ENCODE measurements at places on chromosomes 16 and 17.
A peak's percentile ranks its signal among the peaks of the same experiment; 100 is the strongest.

DNA sequence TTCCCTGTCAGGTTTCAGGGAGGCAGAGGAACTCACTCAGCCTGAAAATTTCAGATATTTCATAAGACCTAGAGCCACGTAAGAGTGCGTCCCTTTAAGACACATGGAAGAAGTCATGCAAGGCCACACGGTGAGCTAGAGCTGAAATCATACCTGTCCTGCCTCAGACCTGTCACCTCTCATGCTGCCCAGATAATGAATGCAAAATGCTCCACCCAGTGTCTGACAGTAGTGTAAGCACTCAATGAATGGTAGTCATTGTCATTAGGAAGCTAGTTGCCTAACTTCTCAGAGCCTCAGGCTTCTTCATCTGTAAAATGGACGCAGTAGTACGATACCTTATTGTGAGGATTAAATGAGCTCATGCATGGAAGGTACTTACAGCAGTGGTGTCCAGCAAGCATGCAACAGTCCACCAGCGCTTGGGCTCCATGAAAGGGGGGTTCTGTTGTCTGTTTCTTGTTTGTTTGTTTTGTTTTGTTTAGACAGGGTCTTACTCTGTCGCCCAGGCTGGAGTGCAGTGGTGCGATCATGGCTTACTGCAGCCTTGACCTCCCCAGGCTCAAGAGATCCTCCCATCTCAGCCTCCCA lies 60.7 kb downstream of the WSB1 start:
- DNase-seq, result no peak

DNA sequence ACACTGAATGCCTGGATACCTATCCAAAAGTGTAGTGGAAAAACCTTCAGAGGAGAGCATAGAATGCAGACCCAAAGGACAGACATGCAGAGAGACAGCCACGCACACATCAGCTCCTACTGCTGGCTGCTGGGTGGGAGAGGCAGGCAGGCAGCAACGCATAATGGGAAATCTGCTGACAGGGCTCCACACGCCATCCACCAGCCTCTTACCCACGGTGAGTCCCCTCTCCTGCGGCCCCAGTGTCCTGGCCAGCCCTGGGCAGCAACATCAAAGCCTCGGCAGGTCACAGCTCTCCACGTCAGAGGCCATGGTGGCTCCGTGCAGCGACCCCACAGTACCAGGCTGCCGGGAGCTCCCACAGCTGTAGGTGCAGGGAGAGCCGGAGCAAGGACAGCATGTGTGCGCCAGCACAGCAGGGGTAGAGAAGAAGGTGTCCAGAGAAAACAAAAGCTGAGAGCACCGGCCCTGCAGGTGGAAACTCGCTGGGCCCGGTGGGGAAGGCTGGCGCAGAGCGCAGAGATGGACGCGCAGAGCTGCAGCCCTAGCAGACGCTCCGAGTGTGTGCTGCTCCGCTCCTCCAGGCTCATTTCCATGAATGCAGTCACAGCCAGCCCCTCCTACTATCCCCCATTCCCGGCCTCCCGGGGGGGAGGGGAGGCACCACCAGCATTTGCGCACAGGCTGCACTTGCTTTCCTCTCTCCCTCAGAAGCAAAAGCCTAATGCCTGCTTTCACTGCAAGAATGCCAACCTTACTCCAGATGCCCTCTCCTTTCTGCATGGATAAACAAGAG lies 58.9 kb downstream of the CYTH1 start:
- no peak for DNase-seq

DNA sequence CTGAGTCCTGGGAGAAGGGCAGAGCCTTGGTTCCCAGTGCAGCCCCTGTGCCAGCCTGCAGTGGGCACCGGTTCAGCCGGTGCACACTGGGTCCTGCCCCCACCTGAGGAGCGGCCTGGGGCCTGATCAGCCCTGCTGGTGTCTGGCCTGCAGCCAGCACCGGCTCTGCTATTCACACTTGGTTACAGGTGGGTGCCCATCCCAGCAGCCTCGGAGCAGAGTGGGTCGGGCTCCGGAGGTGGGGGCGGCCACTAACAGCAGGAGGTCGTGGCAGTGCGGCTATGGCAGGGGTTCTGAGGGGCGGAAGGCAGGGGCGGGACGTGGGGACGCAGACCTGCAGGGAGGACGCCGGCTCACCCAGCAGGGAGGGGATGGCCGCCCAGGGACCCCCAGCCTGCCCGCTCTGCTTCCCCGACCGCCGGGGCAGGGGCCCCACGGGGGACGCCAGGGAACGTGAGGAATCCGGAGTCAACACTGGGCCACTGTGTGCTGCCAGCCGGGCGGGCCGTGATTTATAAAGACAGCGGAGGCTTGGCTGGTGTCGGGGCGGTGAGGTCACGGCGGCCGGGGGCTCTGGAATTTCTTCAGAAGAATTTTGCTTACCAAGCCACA lies 20.3 kb downstream of the METRNL start:
- DNase-seq, result no peak

DNA sequence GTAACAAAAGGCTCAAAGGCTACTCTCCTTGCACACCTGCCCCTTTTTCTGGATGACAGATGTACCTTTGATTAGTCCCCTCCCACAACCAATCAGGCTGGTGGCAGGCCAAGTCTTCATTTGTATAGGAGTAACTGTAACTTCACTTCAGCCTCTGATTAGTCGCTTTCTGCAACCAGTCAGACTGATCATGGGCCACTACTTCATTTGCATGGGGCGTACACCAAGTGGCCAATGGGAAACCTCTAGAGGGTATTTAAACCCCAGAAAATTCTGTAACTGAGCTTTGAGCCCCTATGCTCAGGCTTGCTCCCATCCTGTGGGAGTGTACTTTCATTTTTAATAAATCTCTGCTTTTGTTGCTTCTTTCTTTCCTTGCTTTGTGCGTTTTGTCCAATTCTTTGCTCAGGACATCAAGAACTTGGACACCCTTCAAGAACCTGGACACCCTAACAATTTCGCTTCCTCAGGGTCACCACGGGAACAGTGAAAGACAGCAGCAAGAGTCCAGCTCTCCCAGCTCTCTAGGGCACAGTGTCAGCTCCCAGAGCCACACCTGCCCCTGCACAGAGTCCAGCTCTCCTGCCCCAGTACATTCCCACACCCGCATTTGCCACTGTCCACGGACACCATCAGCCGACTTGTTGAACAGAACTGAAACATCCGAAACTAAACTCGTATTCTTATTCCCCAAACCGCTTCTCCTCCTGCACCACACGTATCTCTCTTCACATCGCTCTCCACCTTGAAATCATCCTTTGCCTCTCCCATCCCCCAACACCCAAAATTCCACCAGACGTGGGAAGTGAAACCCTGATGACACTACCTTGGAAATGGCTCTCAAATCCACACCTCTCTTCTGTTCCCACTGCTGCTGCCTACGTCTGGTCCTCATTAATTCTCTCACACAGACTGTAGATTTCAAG lies 53.4 kb downstream of the ABCC12 start:
- DNase-seq, result no peak

GRCh38 chr17:9071016-9071415 lies 49.7 kb downstream of the NTN1 start:
- DNase-seq, result no peak

- no peak for DNase-seq
Observed at GRCh38 chr16:79933603-79934002, 333.1 kb upstream of the MAF start.

DNA sequence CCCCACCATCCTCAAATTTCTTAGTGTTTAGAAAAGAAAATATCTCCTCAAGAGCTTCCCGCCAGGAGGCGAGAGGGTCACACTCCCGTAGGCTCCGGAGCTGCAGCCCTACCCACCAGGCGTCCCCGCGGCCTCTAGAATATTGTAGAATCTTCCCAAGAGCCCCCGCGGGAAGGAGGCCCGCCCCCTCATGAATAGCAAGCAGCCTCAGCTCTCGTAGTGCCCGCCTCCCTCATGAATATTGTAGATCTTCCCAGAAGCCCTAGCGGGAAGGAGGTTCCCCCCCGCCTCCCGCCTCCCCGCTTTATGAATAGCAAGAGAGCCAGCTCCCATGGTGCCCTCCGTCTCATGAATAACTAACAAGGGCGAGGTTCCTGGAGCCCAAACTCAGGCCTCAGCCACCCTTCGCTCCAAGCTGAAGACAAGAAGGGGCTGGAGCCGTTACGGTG lies at the start of gene FBXO47:
FBXO47 (minus strand) TSS at position 114 of the 449 bp plus-strand sequence. CDS start 4,378 bp downstream, outside the sequence.
- DNase-seq, result peak; percentile 65

DNA sequence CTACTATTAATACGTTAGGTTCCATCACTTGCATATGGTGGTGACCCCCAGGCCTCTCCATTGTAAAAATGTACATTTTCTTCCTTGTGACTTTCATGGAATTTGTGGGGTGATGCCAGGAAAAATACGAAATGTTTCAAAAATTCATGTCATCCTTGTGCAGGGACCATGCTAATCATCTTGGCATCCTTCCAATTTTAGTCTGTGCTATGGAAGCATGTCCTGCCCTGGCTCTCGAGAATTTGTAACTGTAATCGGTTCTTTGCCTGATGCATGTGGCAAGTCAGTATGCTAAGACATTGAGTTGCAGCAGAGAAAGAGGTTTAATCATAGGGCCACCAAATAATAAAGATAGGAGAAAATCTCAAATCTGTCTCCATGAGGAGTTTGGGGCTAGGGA lies 14.3 kb upstream of the GINS3 start:
- no peak for DNase-seq

- DNase-seq, result peak; percentile 57
Observed at GRCh38 chr17:44350733-44351226, 5.7 kb downstream of the GRN start.

GRCh38 chr17:75856062-75856756 lies 1.1 kb upstream of the WBP2 start:
- DNase-seq, result no peak

GRCh38 chr17:41629826-41630670 lies 5.7 kb upstream of the KRT17 start:
- no peak for DNase-seq

GRCh38 chr17:49612726-49613125 lies 37.1 kb downstream of the NXPH3 start:
- DNase-seq, result no peak

DNA sequence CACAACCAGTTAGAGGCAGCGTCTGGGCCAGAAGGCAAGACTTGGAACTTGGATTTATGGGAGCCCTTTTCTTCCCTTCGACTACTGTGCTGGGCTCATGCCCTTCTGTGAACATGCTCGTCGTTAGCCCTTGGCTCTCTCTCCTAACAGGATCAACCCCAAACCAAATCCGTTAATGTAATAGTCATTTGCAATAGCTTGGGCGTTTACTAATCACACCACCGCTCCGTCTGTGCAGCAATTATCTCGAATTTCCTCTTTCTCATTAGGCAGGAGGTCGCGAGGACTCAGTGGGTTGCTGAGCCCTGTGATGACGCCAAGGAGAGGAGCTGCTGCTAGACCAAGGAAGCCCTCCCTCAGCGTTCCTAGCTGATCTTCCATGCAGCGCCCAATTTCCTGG lies 114.7 kb downstream of the ENGASE start:
- no peak for DNase-seq

- no peak for DNase-seq
Observed at GRCh38 chr17:11406716-11407115, 165.7 kb downstream of the SHISA6 start.

- no peak for DNase-seq
Observed at GRCh38 chr16:87067003-87067556, 250.1 kb downstream of the C16orf95 start.

GRCh38 chr16:65375651-65376050 lies 253.8 kb upstream of the CDH11 start:
- DNase-seq, result no peak

- DNase-seq, result no peak
Observed at GRCh38 chr16:51394421-51394820, 243.4 kb upstream of the SALL1 start.

DNA sequence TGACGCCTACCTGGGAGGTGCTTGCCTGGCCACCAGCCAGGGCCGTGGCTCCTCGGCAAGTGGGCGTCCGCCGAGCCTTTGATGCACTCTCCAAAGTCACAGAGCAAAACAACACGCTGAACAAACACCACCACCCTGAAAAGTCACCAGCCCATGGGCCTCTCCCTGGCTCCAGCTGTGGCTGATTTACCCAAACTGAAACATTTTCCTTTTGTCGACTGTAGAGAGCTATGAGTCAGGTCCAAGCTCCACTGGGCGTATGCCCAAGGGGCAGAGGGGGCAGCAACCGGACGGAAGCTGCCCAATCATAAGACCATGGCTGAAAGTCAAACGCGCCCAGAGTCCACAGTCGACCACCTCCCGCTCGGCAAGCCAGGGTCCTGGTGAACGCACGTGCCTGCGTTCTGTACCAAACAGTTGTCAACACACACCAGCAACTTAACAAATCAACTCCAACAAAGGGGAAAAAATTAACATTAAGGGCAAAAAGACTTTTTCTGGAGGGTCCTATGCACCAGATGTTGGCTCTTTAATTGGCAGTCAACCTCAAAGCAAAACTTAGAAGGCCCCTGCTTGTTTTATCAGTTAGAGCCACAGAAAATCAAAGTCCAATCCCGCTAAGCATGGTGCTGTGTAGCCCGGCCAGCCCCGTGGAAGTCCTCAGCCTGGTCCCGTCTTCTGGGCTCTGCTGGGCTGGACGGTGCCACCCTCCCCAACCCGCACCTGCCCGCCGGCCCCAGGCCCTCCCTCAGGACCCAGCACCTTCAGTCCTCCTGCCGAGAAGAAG lies 47.3 kb downstream of the TBC1D16 start:
- no peak for DNase-seq

DNA sequence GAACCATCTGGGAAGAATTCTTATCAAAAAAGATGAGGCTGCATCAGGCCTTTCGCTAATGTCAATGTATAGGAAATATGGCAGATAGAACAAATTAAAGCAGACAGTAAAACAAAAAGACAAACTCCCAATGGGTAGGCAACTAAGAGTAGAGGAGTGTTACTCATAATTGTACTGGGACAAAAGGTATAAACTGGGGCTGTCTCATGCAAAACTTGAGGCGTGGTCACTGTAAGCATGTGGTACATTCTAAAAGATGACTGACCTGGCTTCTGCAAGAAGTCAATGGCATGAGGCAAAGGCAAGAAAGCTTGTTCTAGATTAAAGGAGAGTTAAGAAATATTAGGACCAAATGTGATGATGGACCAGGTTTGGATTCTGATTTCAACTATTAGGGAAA lies 26.7 kb downstream of the SMIM36 start:
- no peak for DNase-seq

DNA sequence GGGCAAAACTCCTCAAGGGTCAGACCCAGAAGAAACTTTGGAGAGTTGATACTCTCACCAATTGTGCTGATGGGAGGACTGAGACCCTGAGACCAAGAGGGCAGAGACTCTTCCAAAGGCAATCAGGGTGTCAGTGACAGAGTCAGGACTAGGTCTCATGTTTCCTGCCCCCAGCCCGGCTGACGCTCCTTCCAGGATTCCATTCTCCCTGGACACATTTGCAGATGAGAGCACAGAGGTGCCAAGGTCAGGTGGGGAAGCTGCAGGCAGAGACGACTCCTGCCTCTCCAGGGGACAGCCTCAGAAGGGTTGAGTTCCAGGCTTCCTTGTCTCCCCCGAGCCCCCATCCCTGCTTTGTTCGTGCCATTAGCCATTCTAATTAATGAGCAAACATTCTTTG lies 174.1 kb downstream of the WSCD1 start:
- no peak for DNase-seq

DNA sequence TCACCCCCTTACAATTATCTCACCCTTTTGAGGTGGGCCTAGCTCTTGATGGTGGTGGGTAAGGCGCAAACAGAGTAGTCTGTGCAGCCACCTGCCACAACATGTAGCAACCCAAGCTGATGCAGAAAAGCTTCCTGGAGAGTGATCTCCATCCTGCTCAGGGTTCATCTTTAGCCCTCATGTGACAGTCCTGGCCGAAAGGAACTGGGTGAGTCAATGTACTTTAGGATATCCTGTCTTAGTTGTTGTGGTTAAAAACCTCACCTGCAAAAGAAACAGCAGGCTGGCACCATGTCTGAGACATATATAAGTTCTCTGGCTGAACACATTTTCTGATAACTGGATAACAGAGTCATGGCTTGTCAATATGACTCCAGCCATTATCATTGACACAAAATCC lies 183.5 kb upstream of the CPHXL start:
- DNase-seq, result no peak

All from stimulated activated CD4-positive, alpha-beta T cell treated with anti-CD3 and anti-CD28 coated beads, TNF-alpha, amount 100 ng/mL, for 48 hours (primary cell).